ENCODE measurements at places on chromosomes 5 and 9. TPM values are rescaled to one million over a fixed set of nuclear protein-coding genes. Genes with fewer than 3 reads are reported as not detected.

- H3K4me3 ChIP-seq: no peak overlapping the region
- no peaks in the 10 kb centered on the region for H3K27me3 ChIP-seq
- H3K27ac ChIP-seq: no peak overlapping the region
- no peak for DNase-seq
- no peaks in the 10 kb centered on the region for H3K36me3 ChIP-seq
- peaks cover 17% of the 10 kb centered on the region for H3K4me1 ChIP-seq
These were observed 16.4 kb downstream of the TLR4 start for GRCh38 chr9:117720555-117720954.

- no peaks in the 10 kb centered on the region for H3K4me1 ChIP-seq
- no peak for DNase-seq
These were observed 139.1 kb upstream of the MAP3K1 start for GRCh38 chr5:56676091-56676768.

- H3K4me3 ChIP-seq: no peak overlapping the region
- no peak for DNase-seq
- peaks cover 23% of the 10 kb centered on the region for H3K4me1 ChIP-seq
- H3K27ac ChIP-seq: no peak overlapping the region
These were observed 1.0 kb upstream of the DPYSL3 start for GRCh38 chr5:147510885-147511284.

Gene SHB
- total RNA-seq: 22.3 TPM

Gene ADRB2
- total RNA-seq: 0.86 TPM
